ENCODE measurements at places on chromosomes 1 and 21.
A peak's percentile ranks its signal among the peaks of the same experiment; 100 is the strongest.

DNA sequence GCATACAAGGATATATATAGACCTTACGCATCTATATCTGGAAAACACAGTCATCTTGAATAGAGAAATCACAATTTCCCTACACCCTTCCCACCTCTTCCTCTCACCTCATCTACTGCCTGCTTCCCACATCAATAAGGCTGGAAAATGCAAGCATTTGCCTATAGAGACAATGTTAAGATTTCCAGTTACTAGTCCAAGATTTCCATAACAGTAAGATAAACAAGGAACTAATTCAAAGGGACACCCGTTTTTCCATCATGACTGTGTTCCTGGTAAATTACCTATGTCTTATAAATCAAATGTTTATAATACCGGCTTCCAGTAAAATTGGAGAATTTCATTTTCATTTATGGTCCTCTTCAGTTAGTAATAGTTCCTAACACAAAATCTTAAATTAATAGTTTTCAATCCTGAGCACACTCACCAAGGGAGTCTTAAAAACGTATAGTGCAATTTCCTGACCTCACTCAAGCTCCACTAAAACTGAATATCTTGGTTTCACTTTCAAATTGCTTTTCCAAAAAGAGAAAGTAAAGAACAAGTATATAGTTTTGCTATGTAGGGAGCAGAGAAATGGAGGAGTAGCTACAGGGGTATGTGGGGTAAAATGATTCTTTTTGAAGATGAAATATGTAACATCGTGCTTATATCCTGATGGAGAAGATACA, 398.7 kb downstream of the PLPP3 start:
- no peak for DNase-seq

GRCh38 chr1:162357681-162358266, 18.9 kb downstream of the SPATA46 start:
- DNase-seq, result no peak

DNA sequence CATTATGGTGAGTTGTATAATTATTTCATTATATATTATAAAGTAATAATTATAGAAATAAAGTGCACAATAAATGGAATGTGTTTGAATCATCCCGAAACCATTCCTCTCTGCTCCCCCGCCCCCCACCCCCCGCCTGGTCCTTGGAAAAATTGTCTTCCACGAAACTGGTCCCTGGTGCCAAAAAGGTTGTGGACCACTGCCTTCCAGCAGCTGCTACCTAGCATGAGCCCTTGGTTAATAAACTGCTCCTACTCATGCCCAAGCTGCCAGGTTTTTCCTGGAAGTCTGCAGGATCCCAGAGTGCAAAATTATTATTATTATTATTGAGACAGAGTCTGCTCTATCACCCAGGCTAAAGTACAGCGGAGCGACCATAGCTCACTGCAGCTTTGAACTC, 6.8 kb upstream of the IFNGR2 start:
- no peak for DNase-seq

GRCh38 chr1:107362468-107363140, 221.8 kb downstream of the NTNG1 start:
- no peak for DNase-seq

GRCh38 chr1:244439391-244440032, 12.2 kb downstream of the ADSS2 start:
- DNase-seq, result no peak

DNA sequence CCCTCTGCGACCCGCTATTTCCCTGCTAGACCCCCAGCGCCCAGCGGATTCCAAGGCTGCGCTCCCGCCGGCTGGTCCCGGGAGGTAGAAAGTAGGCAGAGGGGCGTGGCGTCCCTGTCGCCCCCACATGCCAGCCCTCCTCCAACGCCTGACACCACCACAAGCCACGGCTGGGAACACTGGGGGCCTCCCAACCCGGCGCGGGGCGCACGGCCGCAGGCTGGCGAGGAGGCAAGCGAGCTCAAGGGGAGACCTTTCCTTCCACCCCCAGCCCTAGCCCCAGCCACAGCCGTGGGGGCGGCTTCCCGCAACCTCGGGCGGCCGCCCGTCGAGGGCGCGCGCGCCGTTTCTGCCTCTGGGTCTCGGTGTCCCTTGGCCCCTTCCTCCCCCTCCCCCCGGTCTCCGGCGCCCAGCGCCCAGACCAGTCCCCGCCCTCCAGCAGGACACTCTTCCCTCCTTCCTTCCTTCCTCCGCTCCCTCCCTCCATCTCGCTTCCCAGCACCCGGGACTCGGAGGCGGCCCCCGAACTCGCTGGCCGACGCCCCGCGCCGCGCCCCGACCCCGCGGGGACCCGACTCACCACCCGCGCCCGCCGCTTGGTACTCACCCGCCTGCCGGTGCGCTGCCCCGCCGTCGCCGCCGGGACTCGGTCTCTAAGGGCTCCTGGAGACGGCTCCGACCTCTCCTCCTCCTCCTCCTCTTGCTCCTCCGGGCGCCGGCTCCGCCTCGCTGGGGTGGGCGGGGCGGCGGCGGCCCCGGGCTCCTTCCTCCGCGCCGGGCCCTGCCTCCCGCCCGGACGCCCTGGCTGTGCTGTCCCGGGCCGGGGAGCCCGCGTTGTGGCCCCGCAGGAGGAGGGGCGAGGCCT, at the start of gene GNG12:
Gene GNG12 (minus strand): TSS at position 731 of the 865 bp plus-strand sequence. CDS start 125,781 bp downstream, outside the sequence.
- DNase-seq, result peak; percentile 91

- no peak for DNase-seq
These were observed 487.6 kb downstream of the DPYD start for GRCh38 chr1:97433094-97433823.

DNA sequence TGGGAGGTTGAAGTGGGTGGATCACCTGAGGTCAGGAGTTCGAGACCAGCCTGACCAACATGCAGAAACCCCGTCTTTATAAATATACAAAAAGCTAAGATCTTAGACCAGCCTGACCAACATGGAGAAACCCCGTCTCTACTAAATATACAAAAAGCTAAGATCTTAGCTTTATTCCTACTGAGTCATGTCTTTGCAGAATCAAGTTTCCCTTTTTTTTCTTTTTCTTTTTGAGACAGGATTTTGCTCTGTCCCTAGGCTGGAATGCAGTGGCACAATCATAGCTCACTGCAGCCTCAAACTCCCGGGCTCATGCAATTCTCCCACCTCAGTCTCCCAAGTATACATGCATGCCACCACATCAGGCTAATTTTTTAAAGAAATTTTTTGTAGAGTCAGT, 21.4 kb downstream of the KDM5B start:
- DNase-seq, result no peak

DNA sequence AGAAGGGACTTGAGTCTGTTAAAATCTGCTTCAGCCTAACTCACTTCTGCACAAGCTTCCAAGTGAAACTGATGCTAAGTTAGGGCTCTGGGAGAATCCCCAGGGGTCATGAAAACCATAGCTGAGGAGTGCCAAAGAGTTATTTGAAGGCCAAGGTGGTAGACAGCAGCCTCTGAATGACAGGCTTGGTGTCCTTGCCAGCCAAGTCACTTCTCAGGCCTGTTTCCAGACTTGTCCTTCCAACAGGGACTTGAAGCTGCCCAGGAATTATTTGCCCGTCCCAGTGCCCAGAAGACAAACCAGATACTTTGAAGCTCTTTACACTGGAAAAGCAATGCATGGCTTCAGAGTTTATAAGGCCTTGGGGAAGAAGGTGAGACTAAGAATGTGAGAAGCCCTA, 33.6 kb downstream of the RNASEL start:
- no peak for DNase-seq

DNA sequence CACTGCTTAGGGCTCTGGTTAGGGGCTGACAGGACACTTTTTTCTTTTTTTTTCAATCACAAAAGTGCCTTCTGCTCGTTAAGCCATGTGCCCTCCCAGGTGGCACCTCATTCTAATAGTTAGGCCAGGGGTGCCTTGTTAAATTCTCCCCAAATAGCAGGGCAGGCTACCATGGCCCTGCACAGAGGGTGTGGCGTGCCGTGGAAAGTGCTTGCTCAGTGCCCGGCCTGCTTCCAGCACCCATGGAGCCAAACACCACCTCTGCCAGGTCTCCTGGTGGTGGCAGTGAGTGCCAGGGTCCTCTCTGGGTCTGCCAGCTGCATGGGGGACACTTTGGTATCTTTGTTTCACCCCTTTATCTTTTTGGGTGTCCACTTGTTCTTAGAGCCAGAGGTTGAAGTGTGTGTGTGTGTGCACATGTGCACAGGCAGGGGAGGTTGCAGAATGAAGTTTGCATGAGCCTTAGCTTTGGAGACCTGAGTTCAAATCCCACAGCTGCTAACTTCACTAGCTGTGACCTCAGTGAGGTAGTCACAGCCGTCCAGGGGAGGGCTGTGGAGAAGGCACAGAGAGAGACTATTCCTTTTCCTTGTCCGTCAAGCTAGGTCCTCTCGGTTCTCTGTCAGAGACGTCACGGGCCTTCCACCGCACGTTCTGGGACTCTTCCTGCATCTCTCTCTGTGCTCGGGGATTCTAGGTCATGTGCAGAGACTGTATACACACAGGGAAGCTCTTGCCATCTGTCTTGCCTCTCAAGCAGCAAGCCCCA, 39.9 kb upstream of the CSF3R start:
- no peak for DNase-seq

DNA sequence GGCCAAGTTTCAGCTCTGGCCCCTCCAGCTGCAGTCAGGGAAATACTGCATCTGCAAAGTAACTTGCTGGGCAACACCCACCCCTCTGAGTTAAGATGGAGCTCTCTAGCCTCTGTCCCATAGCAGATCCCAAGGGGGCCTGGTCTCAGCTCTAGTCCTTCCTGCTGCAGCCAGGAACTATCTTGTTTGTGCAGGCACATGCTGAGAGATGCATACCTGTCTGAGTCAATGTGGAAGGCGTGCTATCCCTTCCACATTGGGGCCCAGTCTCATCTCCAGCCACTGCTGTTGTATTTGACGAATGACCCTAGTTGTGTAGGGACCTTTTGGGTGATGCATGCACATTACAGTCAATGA, 76.4 kb downstream of the CTH start:
- DNase-seq, result no peak

DNA sequence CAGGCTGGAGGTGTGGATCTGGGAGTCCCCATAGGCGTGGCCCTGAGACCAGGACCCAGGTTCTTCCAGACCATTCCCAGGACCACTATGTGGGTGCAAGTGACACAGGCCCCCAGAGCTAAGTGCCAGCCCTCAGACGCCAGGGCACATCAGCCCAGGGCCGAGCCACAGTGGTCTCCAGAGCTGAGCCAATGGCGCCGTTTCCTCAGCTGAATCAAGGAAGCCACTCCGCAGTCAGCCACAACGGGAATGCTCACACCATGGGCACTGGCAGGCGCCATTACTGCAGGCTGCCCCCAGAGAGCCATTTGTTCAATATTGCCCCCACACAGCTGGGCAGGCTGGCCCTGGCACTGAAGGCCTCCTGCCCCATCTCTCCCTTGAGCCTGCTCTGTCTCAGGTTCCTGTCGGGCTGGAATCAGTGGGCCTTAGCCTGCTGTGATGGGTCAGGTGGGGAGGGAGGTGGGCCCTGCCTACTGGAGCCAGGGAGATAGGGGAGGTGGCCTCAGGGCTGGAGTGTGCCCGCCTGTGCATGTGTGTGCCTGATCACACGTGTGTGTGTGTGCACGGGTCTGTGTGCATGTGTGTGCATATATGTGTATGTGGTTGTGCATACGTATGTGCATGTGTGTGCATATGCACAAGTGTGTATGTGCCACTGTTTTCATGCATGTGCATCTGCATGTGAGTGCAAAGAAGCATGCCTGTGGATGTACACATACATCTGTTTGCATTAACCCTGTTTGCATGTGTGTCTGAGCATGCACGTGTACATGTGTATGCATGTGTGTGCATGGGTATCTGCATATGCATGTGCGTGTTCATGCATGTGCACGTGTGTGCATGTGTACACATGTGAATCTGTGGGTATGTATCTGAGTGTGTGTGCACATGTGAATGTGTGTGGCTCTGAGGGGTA, 6.1 kb downstream of the GJC2 start:
- no peak for DNase-seq

GRCh38 chr1:79310609-79311008, 304.1 kb upstream of the ADGRL4 start:
- no peak for DNase-seq

DNA sequence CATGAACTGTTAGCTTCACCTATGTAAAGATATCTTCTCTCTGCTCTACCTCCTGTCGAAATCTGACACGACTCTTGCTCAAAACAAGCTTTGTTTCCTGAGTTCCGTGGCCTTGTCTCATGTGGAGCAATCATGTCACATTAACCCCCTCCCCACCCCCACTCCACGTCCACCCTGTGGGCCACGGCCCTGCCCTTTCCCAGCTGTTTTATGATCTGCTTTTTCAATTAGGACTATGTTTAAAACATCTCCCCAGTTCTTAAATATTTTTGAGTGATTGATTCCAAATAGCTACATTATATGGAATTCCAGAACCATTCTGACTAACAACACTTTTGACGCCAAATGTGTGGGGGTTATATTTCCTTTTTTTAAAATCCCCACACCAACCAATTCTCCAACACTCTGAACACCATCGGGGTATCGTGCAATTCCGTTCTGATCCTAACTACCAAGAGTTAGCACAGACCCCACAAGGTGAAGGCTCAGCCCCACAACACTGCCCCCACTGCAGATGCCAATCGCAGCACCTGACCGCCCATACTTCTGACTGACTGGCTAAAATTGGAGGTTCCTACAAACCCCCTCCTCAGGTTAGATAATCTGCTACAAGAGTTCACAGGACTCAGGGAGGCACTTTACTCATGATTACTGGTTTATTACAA, 12.7 kb upstream of the S100A8 start:
- DNase-seq, result peak; percentile 30

GRCh38 chr1:203103829-203104495, 18.1 kb upstream of the MYOG start:
- no peak for DNase-seq

DNA sequence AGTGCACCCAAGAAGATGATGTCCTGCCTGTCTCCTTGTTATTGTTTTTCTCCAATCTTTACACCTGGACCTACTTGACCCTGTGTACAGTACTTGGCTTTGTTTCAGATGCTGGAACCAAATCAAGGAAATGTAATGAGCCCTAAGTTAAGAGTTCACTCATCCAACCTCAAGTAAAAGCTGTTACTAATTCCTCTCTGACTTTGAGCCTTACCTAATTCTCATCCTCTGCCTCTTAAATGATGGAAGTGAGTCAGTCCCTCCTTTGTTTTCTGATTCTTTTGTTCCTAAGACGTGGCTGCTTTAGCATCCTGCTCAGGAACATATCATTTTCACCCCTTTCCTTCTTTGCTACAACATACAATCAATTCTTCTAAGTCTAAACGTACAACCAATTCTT, 15.3 kb upstream of the PLA2G4A start:
- DNase-seq, result no peak

- DNase-seq, result no peak
These were observed 6.6 kb downstream of the TBX19 start for GRCh38 chr1:168287237-168287664.

- no peak for DNase-seq
These were observed 30.8 kb upstream of the ABCG1 start for GRCh38 chr21:42187976-42188653.
